Activated naive CD8-positive, alpha-beta T cell treated with anti-CD3 and anti-CD28 coated beads for 36 hours (primary cell): ENCODE measurements at places on chromosomes 6 and 20.

DNA sequence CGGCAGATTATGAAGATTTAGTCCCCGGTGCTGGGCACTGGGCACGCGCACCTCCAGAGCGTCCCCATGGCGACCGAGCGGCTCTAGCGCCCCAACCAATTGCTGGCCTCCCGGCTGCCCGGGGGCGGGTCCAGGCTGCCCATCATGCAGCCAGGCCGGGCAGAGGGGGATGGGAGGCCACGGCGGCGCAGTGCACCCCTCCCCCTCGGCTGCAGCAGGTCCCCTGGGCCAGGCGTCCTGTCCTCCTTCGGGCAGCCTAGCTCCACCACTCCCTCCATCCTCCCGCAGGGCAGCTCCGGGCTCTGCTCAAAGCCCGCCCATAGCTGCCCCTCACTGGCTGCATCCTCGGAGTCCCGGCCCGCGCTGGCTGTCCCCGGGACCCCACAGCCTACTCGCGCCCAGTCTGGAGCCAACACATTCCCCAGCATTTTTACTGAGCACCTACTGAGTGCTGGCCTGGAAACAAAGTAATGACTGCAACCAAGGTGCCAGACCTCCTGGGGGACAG is 99.4 kb downstream of the ASXL1 start:
- DNase-seq: no peak

DNA sequence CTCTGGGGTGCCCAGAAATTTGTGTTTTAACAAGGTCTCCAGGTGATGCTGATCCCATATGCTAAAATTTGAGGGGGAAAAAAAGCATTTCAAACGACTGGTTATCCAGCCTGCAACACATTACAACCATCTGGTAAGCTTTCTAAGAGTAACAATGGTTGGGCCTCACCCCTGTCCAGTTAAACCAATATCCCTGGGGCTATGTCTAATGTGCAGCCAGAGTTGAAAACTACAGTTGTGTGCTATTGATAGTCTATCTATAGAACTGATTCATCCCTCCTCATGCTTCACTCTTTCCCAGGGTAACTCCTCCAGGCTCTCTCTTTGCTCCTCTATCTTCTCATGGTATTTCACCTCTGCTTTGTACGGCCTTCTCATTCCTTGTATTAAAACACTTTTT is 458.3 kb downstream of the MMUT start:
- DNase-seq: no peak

DNA sequence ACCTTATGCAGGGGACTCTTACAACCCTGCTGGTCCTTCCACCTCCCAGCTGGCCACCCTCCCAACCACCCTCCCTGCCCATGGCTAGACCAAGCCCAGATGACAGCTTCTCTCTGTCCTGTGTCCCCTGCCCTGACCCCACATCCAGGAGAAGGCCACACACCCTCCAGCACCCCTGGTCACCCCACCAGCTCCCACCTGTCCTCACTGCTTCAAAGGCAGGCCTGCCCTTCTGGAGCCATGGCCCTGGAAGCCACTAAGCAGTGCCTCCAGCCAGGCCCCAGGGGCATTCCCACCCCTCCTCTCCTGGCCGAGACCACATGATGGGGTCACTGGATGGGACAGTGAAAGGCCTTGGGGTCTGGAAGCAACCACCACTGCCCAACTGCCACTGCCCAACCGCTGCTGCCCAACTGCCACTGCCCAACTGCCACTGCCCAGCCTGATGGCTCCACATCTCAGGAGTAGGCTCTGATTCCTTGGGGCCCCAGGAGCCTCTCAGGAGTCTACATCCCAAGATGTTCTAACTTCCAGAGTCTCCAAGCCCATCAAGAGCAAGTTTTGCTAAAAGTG is 30.5 kb downstream of the UBD start:
- DNase-seq: no peak

DNA sequence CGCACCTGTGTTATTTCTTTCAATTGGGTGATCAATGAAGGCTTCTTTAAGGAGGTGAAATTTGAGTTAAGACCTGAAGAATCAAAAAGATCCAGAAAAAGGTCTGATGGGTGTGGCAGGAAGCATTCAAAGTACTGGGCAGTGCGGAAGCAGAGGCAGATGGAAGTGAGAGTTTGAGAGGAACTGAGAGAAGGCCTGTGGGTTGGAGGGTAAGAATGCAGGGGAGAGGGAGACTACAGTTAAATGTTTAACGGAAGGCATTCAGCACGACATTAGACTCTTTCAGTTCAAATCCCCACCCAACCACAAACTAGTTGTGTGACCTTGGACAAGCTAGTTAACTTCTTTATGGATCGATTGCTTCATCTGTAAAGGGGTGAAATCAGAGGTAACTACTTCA is 50.5 kb upstream of the GCM1 start:
- DNase-seq: no peak

DNA sequence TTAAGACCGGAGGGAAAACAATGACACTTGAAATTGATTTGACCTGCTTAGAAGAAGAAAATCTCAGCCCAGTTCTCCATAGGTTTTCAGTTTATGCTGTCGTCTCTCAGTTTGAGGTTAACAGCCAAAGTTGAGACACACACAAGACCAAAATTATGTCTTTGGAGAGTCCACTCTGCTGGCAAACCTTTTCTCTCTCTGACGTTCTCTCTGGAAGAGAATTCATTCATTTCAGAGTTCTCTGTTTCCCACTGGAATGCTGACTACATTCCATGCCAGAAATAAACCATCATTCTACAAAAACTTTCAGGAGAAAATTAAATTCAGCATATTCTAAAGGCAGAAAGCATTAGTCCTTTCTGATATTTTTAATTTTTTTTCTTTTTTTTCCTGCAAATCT is 155.2 kb downstream of the TFAP2A start:
- no peak for DNase-seq

GRCh38 chr6:106522562-106523250 is 106.6 kb downstream of the RTN4IP1 start:
- no peak for DNase-seq

DNA sequence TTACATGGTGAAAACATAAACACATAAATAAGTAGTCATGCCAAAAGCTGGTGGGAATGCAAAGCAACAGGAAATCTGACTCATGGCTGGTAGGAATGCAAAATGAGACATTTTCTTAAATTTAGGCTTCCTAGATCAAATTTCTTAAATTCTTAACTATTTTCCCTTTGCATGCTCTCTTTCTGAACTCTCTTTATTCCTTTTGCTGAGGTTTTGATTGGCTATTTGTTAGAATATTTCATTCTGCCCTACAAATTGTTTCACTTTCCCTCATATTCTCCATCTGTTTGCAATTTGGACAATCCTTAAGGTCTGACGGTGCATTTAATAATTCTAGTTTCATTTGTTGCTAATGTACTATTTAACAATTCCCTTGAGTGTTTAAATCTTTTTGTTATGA is 437.5 kb upstream of the RGS17 start:
- no peak for DNase-seq

- no peak for DNase-seq
These were observed 190.4 kb upstream of the JAG1 start for GRCh38 chr20:10864076-10864672.

DNA sequence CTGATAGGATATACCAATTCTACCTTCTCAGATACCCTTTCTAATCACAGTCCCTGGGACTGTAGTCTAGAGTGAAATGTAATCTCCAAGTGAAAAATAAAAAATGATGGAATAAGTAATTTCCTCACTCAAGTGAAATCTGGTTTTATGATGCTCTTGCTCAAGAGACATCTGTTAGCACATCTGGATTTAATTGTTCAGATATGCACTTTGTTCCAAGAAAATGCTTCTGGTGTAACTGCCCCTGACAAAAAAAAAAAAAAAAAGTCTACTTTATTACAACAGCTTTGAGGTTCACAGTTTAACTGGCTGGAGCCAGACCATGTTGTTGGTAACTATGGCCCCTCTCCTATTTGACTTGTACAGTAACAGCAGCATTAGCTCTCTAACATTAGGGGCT is 251.8 kb downstream of the BTBD9 start:
- DNase-seq: no peak
